ENCODE measurements at places on chromosomes 6 and 20.

DNA sequence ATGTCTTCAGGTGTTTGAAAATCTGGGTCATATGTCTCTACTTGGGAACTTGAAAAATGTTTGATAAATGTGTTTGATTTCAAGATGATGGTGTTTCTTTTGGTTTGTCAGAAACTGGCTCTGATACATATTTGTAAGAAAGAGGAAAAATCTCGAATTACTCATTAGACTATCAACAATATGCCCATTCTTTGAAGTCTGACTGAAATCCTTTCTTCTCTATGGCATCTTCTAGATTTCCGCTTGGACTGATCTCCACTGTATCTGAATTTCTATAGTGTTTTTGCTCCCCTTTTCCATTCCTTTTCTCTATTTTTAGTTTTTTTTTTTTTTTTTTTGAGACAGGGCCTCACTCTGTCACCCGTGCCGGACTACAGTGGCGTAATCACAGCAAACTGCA, 1096.5 kb downstream of the KIF16B start:
- DNase-seq, result no peak

DNA sequence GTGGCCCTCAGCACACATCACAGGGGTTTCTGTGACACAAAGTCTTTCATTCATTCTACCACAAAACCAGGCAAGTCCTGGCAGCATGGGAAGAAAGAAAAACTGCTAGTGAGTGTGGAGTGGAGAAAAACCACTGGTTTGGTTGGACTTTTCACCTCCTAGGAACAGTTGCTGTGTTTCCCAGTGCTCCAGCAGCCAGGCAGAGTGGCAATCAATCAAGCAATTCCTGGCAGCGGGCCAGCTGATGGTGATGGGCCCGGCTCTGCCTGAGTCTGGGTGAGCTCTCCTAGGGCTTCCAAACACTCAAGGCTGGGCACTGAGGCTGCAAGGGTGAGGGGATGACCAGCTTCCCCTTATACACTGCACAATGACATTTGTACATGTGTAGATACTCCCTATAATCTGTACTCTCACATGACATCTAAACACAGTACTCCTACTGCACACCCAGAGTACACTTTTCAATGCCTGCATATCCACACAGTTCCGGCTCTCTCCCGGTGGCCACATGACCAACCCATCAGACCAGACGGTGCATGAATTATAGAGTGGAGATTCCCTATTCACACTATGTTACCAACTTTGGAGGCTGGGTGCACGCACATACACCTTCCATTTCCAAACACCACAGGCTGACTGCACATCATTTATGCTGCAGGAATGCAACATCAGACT, 156.6 kb downstream of the UNC5CL start:
- DNase-seq, result no peak

DNA sequence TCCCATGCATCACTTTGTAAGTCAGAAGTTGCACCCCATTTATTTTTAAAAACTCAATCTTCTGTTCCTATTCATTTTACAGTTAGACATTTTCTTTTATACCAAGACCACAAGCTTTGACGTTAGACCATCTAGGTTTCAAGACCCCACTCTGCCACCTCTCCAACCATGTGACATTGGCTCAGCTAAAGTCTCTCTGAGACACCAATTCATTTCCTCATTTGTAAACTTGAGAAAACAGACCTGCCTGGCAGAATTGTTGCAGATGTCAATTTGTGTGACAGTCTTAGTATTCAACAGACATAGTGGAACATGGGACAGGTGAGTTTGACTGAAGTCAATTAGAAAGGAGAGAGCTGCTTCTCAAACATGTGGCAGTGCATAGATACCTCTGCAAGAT, 55.6 kb upstream of the CSE1L start:
- DNase-seq, result no peak

GRCh38 chr6:71621918-71622519, 264.3 kb upstream of the RIMS1 start:
- no peak for DNase-seq

DNA sequence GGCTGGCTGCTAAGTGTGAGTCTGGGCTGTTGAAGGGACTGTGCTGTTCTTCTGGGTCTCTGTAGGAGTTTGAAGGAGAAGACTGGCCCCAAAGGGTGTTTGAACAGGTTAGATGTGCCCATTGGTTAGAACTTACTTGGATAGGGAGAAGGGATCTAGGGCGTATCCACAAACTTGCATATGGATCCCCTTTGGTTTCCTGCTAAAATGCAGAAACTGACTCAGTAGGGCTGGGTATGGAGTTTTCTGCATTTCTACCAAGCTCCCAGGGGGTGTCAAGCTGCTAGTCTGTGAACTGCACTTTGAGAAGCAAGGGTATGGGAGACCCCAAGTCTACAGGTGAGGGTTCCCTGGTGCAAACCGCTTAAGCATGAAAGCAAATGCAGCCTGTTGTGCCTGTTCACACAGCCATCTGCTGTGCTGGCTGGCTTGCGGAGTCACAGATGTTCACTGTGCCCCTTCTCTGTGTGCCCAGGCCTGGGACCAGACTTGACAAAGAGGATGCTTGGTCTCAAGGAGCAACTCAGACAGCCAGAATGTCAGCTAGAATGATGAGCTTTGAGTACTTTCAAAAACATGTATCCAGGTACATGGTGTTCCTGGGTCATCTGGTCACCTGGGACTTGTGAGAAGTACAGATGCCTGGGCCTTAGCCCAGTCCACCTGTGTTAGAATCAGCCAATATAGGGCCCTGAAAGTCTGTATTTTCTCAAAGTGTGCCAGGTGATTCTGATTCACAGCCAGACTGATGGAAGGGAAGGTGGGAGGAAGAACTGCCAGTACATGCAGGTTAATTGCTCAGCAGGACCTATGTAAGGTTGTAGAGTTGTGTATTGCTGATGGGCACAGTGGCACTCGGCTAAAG, 7.4 kb downstream of the PPP1R16B start:
- DNase-seq, result no peak

DNA sequence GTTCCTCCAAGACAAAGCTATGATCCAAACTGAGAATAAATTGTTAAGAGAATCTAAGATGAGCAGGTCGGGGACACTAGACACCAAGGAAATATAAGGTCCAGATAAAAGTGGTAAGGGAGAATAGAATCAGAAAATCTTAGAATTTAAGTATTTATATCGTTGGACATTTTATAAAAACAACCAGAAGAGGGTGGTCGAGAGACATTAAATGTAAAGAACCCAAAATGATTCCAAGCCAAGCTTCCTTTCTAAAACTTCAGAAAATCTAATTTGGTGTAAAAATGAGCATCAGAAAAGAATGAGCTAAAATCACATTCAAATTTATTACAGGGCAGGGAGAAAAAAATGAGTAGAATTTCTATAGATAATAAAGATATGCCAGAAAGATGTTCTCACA, 97.8 kb upstream of the OGFRL1 start:
- no peak for DNase-seq

DNA sequence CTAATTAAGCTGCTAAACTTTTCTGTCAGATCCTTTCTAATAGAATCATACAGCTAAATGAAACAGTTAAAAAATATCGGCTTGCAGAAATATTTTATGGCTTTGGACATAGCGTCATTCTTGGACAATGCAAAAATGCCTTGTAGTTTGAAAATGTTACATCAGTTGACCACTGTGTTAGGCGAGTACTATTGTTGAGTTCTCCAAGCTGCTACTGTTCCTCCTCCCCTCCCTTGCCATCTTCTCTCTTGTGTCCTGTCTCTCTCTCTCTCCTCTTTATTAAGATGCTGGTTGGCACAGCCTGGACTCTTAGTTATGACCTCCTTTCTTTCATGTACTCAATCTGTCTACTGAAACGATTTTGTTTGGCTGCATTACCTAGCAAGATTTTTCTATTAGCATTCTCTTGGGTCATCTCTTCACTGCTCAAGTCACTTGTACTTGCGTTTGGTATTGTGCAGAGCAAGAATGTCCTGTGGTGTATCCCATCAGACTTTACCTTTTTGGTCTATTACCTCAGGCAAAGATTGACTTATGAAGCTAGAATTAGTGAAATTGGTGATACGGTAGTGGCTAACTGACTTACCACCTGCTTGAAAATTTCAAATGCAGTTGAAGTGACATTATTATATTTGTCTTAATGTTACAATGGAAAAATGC, 127.9 kb downstream of the FARS2 start:
- DNase-seq, result no peak

DNA sequence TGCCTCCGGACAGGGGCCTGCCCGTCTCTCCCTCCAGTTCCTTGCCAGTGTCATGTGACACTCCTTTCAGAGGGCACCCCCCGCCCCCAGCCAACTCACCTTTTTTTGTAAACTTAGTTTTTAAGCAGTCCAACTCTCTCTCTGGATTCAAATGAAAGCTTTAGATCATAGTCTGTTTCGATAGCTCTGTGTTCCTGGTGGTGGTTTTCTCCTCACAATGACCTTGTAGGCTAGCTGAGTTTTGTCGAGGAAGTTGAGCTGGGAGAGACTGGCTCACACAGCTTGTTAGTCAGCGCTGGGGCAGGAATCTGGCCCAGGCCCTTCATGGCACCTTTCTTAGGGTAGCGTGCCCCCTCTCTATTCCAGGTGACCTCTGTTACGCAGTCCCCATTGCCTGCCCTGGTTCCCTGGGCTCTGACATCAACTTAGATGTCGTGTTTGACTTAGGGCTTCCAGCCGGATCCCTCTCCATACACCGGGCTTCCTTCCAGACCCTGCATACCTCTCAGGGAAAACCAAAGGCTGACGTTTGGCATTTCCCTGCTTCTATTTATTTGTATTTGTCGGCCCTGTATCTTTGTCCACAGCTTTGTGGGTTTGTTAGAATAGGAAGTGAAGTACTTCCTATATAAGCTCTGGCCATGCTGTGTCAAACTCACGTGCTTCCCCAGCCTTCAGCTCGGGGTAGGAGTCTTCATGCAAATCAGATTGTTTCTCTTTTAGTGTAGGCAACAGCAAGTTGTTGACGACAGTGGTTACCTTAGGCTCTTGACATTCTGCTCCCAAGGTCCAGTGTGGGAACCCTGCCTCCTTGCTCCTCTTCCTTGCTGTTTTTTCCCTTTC, 12.7 kb downstream of the IGF2R start:
- DNase-seq, result peak; percentile 57

GRCh38 chr6:137206577-137206976, 12.6 kb downstream of the IFNGR1 start:
- no peak for DNase-seq

GRCh38 chr20:58473453-58474425, 41.5 kb downstream of the APCDD1L start:
- DNase-seq, result no peak

- peak; percentile 51 for DNase-seq
These were observed 216.7 kb downstream of the ZDHHC14 start for GRCh38 chr6:157597461-157598312.

GRCh38 chr6:166382500-166382932, 224 bp downstream of the MPC1 start:
- no peak for DNase-seq

- no peak for DNase-seq
These were observed 10.4 kb downstream of the PLCG1 start for GRCh38 chr20:41147767-41148191.

DNA sequence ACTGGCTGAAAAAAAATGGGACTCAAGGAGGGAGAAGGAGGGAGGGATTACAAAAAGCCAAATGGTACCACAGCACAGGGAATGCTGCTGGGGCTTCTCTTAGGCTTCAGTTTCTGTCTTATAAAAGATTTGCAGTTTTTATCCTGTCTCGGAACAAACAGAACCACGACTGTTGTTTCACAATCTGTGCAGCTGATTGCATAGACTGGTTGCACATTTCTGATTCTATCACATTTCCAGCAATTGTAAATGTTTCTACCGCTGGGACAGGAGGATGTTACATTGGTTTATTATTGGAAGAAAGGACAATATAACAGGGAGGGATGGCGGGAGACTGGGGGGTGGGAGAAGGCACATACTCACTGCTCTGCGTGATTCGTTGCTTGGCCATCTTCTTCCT, 73.5 kb upstream of the ARID1B start:
- DNase-seq, result no peak

DNA sequence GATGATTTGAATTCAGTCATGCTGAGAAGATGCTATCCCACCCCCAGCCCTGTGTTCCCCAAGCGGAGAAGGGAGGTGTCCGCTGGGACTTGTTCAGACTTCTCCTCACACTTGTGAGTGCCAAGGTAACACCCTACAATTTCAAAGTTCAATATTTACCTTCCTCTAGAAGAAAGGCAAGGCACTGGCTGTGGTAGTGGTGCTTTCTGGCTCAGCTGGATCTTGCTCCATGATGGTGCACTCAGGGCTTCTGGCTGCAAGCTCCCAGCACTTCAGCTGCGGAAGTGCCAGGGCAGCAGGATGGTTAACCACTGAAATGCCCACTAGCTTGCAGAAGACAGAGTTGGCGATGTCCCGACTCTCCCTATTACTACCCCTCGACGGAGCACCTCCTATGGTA, 135.4 kb downstream of the MTFR2 start:
- no peak for DNase-seq

DNA sequence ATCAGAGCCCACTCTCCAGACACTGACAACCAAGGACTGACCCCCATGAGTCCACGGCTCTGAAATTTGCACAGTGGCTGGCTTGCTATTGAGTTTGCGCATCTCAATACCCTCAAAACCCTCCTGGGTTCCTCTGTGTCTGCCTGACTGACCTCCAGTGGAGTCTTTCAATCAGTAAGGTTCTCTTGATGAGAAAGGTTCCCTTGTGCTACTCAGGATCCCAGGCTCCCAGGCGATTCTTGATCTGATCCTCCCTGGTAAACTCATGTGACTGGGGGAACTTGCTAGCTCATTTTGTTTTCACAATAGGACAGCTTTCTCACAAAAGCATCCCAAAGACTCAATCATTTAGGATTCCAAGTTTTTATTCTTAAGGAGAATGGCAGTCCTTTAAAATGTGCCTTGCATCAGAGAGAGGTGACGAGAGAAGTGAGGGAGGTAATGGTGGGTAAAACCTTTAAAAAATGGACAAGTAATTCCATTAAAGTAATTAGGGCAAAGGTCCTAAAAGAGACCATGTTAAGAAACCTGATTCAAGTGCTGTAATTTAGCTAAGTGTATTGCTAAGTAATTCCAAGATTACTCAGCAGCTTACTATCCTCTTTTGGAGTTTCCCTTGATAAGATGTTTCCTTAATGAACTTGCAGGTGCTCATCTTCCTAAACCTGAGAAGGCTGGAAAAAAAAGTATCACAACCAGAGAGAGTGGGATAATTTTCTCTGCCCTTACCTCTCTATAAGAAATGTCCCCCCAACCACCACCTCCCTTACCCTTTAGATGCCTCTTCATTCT, 304.7 kb upstream of the SGK1 start:
- DNase-seq, result no peak

- no peak for DNase-seq
These were observed 26.8 kb upstream of the PREP start for GRCh38 chr6:105429676-105430075.

GRCh38 chr20:60096166-60096565, 137.9 kb downstream of the CDH26 start:
- no peak for DNase-seq

DNA sequence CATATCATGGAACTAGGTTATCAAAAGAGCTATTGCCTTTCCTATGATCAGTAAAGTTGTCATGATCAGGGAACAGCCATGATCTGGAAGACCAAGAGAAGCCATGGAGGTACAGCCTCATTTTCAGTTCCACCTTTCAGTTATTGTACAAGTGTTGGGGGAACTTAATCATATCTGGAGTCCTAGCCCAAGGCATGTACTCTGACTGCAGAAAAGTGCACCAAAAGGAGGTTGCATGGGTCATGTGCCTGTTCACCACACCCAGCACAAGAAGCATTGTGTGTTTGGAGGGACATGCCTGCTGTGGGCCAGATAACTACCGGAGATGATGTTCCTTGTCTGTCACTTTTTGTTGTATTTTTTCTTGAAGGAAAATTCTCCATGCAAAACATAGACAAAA, 185.8 kb upstream of the MAN1A1 start:
- DNase-seq, result no peak
